ENCODE measurements at places on chromosomes 13 and 19.

DNA sequence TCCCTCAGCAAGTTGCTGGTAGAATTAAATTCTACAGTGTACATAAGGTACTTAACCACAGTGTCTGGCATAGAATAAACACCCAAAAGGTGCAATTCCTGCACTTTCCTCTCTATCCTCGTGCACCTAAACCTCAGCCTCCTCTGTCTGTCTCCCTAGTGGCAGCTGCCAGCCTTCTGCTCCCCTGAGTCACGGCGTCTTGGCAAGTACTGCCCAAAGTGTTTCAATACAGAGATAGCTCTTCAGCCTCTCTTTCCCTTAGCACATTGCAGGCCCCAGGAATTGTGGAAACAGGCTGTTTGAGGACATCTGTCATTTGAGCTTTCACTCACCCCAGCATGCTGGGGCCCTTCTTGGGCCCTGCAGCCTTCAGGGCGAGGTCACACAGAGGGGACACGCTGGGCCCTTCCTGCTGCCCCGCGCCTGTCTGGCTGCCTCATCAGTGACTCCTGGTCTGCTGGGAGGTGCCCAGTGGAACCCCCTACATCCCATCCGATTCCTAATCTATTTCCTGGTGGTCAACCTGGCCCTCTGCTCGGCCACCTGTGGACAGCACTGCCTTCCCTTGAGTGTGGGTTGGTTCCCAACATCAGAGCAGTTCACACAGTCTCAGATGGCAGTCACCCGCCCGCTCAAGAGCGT is 19.3 kb downstream of the COL4A2 start:
- DNase-seq: no peak

DNA sequence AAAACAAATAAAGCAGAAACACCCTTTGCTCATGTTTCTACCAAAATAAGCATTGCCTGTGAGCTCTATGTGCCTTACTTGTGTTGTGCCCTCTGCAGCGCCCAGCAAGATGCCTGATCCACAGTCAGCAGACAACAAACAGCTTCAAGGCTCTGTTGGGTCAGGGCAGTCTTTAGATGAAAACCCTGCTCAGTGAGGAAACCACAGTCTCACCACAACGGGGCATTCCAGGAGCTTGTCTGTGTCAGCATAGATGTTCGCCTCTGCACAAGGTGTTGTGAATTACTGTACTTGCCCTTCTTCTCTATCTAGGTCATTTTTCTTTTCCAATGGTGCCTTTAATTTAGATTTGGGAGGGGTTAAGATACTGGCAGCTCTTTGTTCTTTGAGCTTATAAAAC is 251.9 kb downstream of the COL4A1 start:
- no peak for DNase-seq

GRCh38 chr13:91141543-91142061 is 205.9 kb upstream of the MIR17HG start:
- no peak for DNase-seq

GRCh38 chr19:3087769-3088168 is 6.4 kb upstream of the GNA11 start:
- DNase-seq: no peak

DNA sequence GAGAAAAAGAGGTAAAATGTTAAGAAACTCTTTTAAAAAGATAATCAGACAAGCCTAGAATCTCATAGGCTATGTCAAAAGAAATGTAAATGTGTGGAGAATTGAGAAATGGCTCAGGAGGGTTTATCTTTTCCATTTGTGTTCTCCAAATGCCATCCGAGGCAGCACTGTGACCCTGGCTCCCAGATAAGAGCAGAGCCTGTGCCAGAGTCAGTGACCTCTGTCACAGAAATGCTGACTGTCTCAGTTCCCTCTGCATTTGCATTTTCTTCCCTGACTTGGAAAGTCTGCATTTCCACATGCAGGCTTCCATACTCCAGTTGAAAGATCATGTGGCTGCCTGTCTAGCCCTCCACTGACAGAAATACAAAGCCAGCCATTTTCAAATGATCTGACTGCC is 42.0 kb downstream of the SERTM1 start:
- DNase-seq: no peak

DNA sequence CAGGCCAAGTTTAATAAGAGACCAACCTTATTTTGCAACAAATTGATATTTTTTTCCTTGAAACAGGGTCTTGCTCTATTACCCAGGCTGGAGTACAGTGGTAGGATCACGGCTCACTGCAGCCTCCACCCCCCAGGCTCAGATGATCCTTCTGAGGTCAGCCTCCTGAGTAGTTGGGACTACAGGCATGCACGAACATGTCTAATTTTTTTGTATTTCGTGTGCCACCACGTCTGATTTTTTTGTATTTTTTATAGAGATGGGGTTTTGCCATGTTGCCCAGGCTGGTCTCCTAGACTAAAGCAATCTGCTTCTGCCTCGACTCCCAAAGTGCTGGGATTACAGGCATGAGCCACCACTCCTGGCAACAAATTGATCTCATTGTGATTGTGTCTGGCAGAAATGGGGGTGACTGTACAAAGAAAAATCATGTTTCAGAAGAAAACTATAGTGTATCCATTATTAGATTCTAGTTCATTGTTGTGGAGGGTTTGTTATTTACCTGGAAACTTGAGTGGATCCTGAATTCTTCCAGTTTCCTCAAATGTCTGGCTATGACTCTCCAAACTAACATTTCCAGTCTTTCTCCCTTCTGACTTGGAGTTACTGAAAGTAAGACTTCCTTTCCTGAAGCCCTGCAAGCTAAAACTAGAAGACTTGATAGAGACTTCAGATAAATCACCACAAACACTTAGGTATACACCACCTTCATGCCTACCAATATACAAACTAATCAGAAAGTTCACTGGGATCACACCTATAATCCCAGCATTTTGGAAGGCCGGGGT is 17.3 kb upstream of the AKT2 start:
- no peak for DNase-seq

DNA sequence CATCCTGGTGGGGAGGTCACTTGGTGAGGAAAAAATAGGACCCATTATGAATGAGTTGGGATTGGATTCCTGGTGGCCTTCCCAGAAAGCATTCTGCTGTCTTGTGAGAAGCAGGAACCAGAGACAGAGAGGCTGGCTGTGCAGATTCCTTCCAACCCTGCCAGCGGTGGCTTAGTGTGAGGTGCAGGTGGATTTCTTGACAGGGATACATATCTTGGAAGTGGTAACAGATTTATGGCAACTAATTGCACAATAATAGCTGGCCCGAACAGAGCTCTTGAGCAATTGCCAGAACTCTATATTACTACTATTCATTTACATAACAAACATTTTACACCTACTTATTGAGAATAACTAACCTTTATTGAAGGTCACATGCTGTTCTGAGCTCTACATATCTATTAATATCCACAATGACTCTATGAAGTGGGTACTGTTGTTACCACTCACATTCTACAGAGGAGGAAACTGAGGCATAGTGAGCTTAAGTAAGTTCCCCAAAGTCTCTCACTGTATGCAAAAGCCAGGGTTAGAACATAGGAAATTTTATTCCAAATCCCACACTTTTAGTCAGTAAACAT is 173.9 kb upstream of the SERP2 start:
- DNase-seq: no peak

DNA sequence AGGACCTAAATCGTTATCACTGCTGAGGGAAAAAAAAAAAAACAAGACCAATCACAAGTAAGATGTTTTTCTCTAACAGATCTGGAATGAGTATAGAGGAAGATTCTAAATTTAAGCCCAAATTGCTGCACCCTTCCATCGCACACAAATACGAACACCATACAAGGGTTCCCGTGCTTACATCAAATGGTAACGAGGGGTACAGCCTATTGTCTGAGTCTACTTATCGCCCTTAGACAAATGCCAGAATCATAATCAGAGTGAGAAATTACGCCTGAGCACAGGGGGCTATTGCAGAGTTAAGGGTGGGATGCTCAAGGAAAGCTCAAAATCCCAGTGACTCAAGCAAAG is 603 bp downstream of the ZC3H13 start:
- no peak for DNase-seq

DNA sequence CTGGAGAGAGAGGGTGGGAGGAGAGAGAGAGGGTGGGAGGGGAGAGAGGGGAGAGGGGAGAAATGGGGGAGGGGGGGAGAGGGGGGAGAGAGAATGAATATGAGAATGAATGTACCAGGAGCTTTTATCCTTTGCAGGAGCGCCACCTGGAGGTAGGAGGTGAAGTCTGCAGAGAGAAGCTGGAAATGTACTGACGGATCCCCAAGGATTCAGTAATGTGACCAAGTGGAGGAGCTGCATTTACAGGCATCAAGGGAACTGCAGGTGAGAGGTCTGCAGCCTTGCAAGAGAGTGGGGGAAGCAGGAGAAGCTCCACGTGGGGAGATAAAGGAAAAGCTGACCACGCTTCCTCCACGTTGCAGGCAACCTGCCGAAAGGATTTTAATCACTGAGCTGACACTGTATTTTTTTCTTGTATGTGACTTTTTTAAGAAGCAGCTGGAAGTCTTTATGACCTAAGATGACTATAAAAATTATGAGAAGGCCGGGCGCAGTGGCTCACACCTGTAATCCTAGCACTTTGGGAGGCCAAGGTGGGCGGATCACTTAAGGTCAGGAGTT is 33.7 kb downstream of the VSTM1 start:
- peak; percentile 45 for DNase-seq

DNA sequence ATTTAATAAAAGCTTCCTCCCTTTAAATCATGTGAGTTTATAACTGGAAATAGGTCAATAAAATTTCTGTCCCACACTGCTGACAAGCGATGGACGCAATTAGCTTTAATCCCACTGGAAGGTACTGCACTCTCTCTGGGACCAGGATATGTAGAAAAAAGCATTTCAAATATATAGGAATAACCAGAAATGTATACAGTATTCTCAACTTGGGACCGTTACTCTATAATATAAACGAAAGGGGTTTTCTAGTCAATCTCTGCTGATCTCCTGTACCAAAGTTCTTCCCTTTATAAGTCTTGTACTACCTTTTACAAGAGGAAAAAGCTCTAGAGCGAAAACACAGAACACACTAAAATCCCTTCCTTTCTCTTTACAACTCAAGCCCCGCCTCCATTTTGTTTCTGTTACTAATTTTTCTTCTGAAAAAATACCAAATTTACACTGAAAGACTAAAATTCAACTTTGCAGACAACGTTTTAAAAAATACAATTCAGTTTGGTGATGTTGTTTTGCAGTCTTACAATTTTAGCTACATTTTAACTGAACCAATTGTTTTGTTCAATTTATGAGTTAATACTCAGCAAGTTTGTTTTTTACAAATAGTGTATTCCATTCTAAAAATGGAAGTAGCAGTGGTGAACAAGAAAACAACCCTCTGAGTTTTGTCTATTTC is 1.7 kb upstream of the USPL1 start:
- DNase-seq: no peak

DNA sequence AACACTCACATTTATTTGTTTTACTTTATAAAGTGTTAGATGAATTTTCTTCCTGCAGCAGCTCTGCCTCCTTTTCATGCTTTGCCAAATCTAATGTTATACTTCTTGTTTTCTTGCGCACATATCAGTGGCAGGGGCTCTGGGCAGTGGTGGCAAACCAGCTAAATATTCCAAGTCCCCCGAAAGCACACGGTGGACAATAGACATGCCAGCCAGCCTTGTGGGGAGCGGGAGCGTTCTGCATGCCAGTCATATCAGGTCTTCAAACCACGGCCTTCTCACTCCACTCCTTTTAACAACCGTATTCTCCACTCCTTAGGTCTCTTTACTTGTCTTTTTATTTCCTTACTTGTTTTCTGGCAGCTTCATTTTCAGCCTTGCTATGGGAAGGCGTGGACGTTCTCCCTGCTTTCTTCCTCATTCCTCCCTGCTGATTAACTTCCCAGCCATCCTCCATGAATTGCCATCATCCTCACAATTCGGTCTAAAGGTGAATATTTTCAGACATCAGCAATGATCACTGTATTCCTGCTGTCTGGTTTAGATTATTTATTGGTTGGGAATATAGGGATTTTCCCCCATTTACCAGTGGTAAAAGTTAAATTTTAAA is 77.1 kb upstream of the WASF3 start:
- no peak for DNase-seq

GRCh38 chr13:46855166-46855565 is 41.7 kb downstream of the HTR2A start:
- DNase-seq: no peak

DNA sequence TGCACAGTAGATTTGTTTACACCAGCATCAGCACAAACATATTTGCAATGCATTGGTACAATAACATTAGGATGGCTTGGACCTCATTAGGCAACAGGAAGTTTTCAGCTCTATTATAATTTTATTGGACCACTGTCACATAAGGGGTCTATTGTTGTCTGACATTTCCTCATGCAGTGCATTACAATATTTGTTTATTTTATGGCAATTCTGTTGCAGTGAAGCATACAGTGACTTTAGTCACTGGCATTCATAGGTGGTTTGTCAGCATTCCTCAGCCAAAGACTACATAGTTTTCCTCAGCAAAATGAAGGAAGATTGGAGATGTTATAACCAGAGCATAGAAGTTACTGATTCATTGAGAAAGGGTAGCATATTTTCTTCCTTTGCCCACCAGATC is 1732.9 kb downstream of the PCDH9 start:
- DNase-seq: no peak

- no peak for DNase-seq
Measured at GRCh38 chr13:82522872-82523271, 1359.4 kb downstream of the SLITRK1 start.

- no peak for DNase-seq
Measured at GRCh38 chr19:21900401-21900800, 64.4 kb upstream of the ZNF43 start.

GRCh38 chr13:60163478-60164233 is at the start of gene DIAPH3:
DIAPH3 (minus strand) TSS chr13:60163928; CDS start chr13:60163766, 162 bp downstream.
- DNase-seq: peak; percentile 95

- DNase-seq: peak; percentile 57
Measured at GRCh38 chr19:17339088-17339741, 1.9 kb downstream of the GTPBP3 start.

DNA sequence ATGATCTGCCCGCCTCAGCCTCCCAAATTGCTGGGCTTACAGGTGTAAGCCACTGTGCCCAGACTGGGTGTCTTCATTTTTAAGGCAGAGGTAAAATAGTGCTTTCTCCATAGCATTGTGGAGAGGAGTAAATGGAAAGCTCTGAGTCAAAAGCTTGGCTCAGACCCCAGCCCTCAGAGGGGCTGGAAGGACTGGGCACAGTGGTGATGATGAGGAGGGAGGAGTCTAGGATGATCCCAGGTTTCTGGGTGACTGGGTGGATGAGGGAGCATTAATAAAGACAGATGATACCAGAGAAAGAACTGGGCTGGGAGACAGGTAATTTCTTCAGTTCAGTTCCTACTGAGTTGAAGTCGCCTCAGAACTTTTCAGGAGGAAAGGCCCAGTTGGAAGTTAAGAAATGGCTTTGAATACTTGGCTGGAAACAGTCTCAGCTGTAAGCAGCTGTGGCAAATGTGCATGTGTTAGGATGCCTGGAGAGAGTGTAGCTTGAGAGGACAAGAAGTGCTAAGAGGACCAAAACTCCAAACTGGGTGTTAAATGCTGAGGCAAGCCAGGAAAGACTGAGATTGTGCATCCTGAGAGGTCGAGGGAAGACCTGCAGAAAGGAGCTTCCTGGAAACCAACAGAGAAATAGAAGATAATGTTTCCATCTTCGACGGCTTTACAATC is 37.1 kb upstream of the MEDAG start:
- no peak for DNase-seq

DNA sequence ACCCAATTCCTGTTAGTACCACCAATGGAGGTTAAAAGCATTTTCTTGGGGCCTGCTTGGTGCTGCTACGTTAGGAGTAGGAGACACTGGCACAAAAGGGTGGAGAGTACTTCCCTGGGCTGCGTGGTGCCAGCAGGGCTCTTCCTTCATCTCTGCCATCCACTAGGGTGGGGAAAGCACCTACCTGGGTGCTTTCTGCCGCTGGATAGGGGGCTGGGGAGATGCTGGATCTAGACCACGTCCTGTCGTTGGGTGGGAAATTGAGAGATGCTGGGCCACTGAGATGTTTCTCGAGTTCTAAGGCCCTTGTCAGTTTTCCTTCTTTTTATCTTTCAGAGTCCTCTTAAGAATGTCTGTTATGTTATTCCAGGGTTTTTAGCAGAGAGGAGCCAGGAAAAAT is 6.7 kb upstream of the FCGBP start:
- DNase-seq: no peak

All from stimulated activated CD4-positive, alpha-beta T cell treated with anti-CD3 and anti-CD28 coated beads, Interleukin-1b, Interleukin-23, amount 100 ng/mL, for 48 hours (primary cell).